ENCODE measurements at places on chromosomes 3 and 15.

DNA sequence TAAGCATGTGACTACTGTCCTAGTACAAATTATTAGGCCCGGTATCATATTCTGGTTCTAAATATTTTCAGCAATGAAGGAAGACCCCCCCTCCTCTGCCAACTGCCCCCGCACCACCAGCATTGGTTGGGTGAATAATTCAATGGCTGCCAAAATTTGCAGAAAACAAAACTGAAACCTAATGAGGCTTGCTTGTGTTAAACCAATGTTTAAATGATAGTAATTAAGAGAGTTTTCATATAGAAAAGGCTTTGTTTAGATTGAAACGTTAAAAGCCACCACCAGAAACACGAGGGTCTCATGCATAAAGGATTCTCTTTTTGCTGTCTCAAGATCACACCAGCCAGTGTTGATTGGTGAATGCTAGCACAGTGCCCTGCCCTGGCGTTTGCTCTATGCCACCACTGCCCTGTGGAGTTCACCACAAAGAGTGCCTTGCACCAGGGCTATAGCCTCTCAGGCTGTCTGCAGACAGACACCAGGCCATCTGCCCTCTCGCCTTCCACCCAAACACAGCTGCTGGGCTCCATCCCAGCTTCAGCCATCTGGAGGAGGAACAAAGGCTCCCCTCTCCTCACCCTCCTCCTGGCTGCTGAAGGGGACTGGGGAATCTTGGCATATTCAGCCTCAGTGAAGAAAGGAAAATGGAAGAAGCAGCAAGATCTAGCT is 200.3 kb upstream of the PFN2 start:
- DNase-seq = no peak

GRCh38 chr3:56980243-56980642 is 80.2 kb upstream of the SPATA12 start:
- no peak for DNase-seq

- DNase-seq = no peak
Observed at GRCh38 chr15:33027306-33028035, 167.0 kb downstream of the FMN1 start.

- no peak for DNase-seq
Observed at GRCh38 chr3:37183976-37184375, 9.6 kb upstream of the LRRFIP2 start.

- DNase-seq = no peak
Observed at GRCh38 chr3:37559461-37559860, 302.2 kb upstream of the CTDSPL start.

DNA sequence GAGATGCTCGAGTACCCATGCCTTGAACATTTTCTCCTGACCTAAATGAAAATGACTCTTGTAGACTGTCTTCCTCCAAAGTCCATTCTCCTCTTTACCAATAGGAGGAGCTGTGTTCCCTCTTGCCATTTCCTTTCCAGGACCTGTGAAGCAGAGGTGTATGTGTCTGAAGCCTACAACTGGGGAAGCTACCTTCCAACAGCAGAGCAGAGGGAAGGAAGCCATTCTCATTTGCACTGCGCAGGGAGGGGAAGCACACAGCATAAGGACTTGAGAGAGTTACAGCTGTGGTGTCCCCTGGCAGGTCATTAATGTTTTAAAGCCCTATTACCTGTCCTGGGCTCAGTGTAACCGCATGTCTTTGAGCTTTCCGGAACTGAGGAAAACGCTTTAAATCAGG is 38.7 kb downstream of the HSPBAP1 start:
- DNase-seq = no peak

DNA sequence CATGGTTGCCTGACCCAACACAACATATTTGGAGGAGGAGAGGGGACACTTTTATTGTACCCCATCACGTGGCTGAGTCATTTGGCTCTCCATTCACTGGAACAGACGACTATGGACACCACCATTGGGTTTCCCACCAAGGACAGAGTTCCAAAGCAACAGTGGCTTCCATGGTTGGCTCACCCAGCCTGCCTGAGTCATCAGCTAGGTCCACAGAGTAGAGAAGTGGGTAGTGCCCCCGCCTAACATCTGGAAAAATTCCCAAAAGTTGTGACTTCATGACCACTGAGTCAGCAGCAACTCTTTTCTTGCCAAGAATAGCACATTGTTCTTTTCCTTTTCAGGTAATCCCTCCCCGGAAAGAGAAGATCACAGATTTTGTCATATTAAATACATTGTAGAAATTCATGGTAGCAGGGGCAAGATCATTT is 3.0 kb upstream of the PPP1R2 start:
- DNase-seq = peak; percentile 37

DNA sequence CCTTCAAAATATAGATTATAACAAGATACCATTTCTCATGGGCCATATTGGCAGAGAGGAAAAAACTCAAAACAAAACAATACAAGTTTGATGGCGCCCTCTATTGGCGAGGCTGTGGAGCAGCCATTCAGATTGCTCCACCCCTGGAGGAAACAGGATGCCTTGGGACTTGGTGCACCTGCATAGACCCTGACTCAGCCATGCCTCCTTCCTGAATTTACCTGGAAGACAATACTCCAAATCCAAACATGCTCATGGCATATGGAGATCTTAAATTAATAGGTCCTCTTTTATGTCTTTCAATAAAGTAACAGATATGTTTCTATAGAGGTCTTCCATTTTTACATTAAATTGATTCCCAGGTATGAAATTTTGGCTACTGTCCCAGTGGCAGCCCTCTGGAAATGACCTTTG is 90.0 kb downstream of the APBA2 start:
- peak; percentile 62 for DNase-seq

DNA sequence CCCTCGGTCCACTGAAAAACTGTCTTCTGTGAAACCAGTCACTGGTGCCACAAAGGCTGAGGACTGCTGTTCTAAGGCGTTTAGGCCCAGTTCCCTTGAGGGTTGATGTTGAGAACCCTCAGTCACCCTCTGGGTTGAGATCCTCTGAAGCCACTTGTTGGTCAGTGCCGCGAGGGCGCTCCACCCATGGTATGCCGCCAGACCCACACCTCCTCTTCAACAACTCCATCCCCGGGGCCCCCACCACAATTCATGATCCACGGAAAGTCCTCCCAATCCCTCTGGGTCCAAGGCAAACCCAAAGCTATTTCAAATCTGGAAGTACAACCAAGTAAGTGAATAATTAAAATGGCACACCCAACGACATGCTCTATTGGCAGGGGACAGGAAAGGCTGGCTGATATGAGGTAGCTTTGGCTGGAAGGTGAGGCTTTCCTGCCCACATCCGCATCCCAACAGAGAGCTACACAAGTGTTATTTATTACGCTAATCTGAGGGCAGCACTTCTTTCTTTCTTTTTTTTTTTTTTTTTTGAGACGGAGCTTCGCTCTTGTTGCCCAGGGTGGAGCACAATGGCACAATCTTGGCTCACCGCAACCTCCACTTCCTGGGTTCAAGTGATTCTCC is 58.1 kb downstream of the XXYLT1 start:
- no peak for DNase-seq

DNA sequence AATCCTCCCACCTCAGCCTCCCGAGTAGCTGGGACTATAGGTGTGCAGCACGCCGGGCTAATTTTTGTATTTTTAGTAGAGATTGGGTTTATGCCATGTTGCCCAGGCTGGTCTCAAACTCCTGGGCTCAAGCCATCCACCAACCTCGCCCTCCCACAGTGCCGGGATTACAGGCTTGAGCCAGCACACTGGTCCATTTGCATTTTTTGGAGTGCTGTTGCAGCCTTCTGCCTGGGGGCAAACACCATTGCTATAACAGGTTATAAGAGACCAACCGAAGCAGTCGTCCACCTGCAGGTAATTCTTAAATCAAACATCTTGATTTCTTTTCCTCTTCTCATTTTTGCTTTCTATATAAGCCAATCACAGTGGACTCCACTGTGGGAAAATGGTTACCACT is 27.7 kb downstream of the ACKR4 start:
- DNase-seq = no peak

GRCh38 chr3:138082992-138083386 is 32.4 kb downstream of the DZIP1L start:
- DNase-seq = no peak

- DNase-seq = no peak
Observed at GRCh38 chr15:82117296-82117695, 71.5 kb upstream of the MEX3B start.

DNA sequence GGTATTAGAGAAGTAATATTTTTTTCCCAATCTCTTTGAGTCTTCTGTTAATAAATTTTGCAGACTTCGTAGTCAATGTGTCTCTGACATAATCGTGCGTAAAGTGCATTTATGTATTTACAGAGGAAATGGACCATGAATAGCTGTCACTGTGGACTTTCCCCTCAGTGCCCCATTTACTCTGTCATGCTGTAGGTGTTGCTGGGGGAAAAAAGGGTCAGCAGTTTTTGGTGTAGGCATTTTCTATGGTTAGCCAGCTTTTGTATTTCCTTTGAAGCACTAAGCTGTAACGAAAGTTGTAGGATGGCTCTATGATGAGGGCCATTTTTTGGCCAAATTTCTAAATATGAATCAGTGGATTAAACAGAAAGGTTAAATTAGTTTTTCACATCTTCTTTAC is 598.4 kb downstream of the FGF12 start:
- DNase-seq = no peak

DNA sequence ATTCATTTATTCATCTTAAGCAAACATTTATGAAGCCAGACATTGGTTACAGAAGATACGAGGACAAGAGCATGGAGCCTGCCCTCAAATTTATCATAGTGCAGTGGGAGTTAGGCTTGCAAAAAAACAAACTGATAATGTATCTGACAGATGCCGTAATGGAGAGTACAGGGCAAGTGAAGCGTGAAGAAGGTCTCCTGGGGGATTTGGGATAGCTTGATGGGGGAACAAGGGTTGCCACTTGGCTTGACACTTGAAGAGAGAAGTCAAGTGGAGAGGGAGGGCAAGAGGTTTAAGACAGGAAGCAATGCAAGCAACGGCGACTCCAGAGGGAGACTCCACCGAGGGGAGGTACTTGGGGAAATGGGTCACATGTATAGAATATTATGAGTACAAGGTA is 129.3 kb downstream of the SSR3 start:
- no peak for DNase-seq

DNA sequence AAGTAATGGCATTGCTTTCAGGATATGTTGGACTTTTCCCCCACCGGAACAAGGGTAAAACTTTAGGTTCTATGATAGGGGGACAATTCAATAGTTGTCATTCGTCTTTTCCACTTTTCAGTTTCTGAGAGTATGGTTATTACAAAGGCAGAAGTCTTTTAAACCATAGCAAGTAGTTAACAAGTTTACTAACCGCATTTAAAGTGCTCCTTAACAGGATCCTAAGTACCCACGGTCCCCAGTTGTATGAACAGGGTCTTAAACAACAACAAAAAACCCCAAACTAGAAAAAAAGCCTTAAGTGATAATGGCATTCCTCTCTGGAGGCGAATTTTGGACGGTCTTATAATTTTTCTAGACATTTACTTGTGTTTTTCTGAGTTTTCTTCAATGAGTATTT is 831 bp downstream of the IFT57 start:
- DNase-seq = no peak

DNA sequence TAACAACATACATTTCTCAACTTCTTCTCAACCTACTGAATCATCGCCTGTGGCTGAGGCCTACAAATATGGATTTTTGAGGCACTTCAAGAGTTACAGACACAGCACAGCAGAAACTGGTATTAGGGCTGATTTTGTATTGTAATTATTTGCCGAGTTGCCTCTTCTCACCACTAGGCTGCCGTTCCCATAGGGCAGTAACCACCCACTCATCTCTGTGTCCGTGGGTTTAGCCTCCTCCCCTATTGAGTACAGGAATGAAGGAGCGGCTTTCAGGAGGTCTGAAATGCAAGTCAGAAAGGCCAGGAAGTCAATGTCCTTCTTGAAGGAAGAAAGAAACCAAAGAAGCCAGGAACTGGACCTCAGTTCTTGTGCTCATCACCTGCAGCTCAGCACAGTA is 220.8 kb downstream of the MTHFS start:
- DNase-seq = no peak

GRCh38 chr15:47300596-47300995 is 416.7 kb upstream of the SEMA6D start:
- no peak for DNase-seq

GRCh38 chr15:74449643-74450205 is 11.2 kb downstream of the UBL7 start:
- DNase-seq = no peak

- DNase-seq = no peak
Observed at GRCh38 chr3:42080453-42080872, 10.7 kb upstream of the TRAK1 start.

DNA sequence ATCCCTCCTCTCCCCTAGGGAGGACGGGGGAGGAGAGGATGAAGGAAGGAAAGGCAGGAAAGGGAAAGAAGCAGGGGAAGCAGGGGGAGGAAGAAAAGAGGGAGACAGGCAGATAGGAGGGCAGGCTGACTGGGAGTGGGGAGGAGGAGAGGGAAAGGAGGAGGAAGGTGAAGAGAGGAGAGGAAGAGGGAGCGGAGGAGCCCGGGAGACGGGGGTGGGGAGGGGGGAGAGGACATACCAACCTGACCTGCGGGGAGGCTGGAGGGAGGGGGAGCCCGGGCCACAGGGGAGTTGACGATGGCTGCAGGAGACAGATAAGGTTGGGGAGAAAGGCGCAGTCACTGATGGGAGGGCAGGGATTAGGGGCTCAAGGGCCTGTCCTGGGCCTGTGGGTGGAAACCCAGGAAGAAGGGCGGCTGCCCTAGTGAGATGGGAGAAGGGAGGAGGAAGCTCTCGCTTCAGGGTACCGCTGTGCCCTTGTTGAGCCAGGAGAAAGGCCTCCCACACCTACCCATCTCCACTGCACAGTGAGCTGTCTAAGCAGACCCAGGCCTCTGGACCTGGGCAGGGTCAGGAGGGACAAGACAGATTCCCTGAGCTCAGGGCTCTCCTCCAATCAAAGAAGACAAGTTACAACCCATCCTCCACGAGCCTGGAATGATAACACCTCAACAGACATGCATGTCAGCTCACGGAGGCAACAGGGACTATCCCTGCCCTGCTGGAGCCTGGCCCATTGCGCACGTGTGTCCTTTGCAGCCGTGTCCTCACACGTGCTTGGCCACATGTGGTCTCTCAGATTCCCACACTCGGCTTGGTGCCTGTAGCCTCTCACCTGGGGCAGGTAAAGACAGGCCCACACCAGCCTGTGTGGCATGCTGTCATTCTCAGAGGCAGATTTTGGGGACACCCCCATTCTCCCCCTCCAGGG is 27.9 kb downstream of the C3orf18 start:
- no peak for DNase-seq

GRCh38 chr3:154018100-154018696 is 103.0 kb upstream of the ARHGEF26 start:
- peak; percentile 20 for DNase-seq

DNA sequence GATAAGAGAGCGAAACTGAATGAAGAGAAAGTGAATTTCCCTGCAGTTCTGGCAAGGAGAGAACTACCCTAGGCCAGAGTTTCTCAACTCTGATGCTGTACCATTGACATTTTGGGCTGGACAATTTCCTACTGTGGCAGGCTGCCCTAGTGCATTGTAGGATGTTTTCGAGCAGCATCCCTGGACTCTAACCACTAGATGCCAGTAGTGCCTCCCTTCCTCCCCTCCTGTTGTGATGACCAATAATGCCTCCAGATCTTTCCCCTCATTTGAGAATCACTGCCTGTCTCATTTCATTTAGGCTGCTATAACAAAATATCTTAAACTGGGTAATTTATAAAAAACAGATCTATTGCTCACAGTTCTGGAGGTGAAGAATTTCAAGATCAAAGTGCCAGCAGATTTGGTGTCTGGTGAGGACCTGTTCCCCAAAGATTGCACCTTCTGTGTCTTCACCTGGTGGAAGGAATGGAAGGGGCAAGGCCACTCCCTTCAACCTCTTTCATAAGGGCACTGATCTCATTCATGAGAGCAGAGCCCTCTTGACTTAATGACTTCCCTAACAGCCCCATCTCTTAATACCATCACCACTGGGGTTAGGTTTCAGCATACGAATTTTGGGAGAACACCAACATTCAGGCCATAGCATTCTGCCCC is 188.9 kb upstream of the MEIS2 start:
- DNase-seq = no peak

All from activated T-cell treated with anti-CD3 and anti-CD28 coated beads, Interleukin-2, amount 50 U/mL, for 1 hour (primary cell).